ENCODE measurements at places on chromosomes 11 and 22. TPM values are rescaled to one million over a fixed set of nuclear protein-coding genes. Genes with fewer than 3 reads are reported as not detected.

GRCh38 chr11:68756171-68756766, 4.9 kb upstream of the TESMIN start:
- no peak for DNase-seq

DNA sequence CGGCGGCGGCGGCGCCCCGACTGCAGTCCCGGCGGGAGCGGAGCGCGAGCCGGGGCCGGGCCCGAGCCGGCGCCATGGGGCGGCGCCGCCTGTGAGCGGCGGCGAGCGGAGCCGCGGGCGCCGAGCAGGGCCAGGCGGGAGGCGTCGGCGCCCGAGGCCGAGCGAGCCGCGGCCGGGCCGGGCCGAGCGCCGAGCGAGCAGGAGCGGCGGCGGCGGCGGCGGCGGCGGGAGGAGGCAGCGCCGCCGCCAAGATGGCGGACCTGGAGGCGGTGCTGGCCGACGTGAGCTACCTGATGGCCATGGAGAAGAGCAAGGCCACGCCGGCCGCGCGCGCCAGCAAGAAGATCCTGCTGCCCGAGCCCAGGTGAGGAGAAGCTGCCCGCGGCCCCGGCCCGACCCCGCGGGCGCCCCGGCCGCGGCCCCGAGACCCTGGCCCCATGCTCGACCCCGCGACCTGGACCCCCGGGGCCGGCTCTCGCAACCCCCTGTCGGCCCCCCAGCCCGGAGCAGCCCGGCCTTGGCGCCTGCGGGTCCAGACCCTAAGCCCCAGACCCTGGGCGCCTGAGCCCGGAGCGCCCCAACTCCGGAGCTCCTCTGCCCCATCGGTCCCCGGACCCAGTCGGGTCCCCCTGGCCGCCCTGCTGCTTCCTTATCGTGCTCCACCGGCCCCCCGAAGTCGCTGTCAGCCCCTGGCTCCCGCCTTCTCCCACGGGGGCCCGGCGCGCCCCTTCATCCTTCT, at the start of gene GRK2:
Gene GRK2, plus strand, starts transcription at position 25 of the 739 bp plus-strand sequence. Its CDS starts 227 bp downstream, at position 252.
- DNase-seq, result peak; percentile 99

- peak; percentile 87 for DNase-seq
Observed at GRCh38 chr11:67468056-67468455, 995 bp downstream of the TMEM134 start.

Gene CHKB
- total RNA-seq, result 28.6 TPM

- no peak for DNase-seq
Observed at GRCh38 chr11:21794306-21794705, 398.6 kb upstream of the ANO5 start.

Data from osteoblast (primary cell).